Thyroid gland (tissue), 4 donors: ENCODE measurements at places on chromosomes 2 and 18. TPM values are rescaled to one million over a fixed set of nuclear protein-coding genes. Genes with fewer than 3 reads are reported as not detected.

THADA gene
- 90.2 TPM for total RNA-seq

CMPK2 gene
- total RNA-seq, result 15.3 TPM

- no peaks in the 10 kb centered on the region for H3K27me3 ChIP-seq
- no peak overlapping the region for H3K27ac ChIP-seq
- H3K4me1 ChIP-seq, result no peaks in the 10 kb centered on the region
- no peak for DNase-seq
These were observed 175.4 kb downstream of the ZNF521 start for GRCh38 chr18:25176518-25177042.

DNA sequence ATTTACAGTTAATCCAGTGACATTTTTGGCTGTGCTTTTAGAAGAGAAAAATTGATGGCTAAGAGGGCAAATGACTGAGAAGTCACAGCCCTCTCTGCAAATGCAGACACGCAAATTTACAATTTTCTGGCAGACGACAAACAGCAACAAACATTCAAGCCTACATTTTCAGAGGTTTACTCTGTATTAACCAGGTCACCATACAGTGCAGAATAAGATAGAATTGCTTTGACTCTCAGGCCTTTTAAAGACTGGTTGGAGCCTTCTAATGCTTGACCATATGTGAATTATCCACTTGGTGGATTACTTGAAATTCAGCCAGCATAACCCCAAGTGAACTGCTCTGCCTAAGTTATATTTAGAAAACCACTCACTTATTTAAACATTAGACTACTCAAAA, 280.9 kb upstream of the STON1 start:
- peak overlapping the region; percentile 66 for H3K27ac ChIP-seq
- H3K36me3 ChIP-seq, result no peaks in the 10 kb centered on the region
- peaks cover 17% of the 10 kb centered on the region for H3K4me1 ChIP-seq
- no peaks in the 10 kb centered on the region for H3K27me3 ChIP-seq
- H3K4me3 ChIP-seq, result no peak overlapping the region

DNA sequence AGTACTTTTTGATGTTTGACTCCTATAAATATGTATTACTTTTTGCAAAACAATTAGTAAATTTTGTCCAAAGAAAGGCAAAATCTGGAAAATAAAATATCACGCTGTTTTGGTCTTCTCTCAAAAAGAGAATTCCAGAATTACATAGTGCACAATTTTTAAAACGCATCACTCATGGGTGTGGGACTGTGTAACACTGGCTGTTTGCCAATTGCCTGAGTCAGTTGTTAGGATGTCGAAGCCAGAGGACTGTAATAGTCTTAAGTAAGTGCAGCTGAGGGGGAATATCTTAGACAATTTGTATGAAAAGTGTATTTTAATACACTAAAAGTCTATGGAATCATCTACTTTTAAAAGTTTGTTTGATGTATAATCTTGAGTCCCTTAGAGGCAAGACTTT, 24.1 kb upstream of the EPHA4 start:
- no peaks in the 10 kb centered on the region for H3K4me1 ChIP-seq
- H3K27me3 ChIP-seq, result no peaks in the 10 kb centered on the region
- no peak overlapping the region for H3K27ac ChIP-seq
- H3K36me3 ChIP-seq, result no peaks in the 10 kb centered on the region
- no peak overlapping the region for H3K4me3 ChIP-seq
